ENCODE measurements at places on chromosomes 1 and 21. TPM values are rescaled to one million over a fixed set of nuclear protein-coding genes. Genes with fewer than 3 reads are reported as not detected.

Gene S100A10
- total RNA-seq = 45.2 TPM

Gene OR2W3
- total RNA-seq = 0.23 TPM

Gene IVL
- total RNA-seq = not detected

- peak; percentile 28 for DNase-seq
Observed at GRCh38 chr21:41497788-41498187, 10.2 kb downstream of the TMPRSS2 start.

DNA sequence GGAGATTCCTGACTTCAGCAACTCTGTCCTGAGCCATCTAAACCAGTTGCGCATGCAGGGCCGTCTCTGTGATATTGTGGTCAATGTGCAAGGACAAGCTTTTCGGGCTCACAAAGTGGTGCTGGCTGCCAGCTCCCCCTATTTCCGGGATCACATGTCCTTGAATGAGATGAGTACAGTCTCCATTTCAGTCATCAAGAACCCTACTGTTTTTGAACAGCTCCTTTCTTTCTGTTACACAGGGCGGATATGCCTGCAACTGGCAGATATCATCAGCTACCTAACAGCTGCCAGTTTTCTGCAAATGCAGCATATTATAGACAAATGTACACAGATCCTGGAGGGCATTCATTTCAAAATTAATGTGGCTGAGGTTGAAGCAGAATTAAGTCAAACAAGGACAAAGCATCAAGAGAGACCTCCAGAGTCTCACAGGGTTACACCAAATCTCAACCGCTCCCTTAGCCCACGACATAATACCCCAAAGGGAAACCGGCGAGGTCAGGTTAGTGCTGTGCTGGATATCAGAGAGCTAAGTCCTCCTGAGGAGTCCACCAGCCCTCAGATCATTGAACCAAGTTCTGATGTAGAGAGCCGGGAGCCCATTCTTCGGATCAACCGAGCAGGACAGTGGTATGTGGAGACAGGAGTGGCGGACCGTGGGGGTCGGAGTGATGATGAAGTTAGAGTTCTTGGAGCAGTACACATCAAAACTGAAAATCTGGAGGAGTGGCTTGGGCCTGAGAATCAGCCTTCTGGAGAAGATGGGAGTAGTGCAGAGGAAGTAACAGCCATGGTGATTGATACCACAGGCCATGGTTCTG is 2.3 kb downstream of the ZBTB37 start:
- DNase-seq = peak; percentile 22

All from pancreas (tissue), 10 donors.